ENCODE measurements at places on chromosomes 16 and 17. TPM values are rescaled to one million over a fixed set of nuclear protein-coding genes. Genes with fewer than 3 reads are reported as not detected.
A peak's percentile ranks its signal among the peaks of the same experiment; 100 is the strongest.

GRCh38 chr16:3728424-3729160 lies 11.3 kb upstream of the TRAP1 start:
- H3K27me3 ChIP-seq: peaks cover 29% of the 10 kb centered on the region
- H3K36me3 ChIP-seq: peaks cover 5% of the 10 kb centered on the region
- peak overlapping the region; percentile 98 for H3K27ac ChIP-seq
- peaks cover 37% of the 10 kb centered on the region for H3K4me1 ChIP-seq

GRCh38 chr17:60327134-60327900 lies 64.6 kb downstream of the USP32 start:
- peaks cover 6% of the 10 kb centered on the region for H3K4me1 ChIP-seq
- H3K36me3 ChIP-seq: peaks cover 4% of the 10 kb centered on the region
- peak; percentile 23 for DNase-seq
- peak overlapping the region; percentile 24 for H3K27ac ChIP-seq
- H3K4me3 ChIP-seq: peak overlapping the region; percentile 67

DNA sequence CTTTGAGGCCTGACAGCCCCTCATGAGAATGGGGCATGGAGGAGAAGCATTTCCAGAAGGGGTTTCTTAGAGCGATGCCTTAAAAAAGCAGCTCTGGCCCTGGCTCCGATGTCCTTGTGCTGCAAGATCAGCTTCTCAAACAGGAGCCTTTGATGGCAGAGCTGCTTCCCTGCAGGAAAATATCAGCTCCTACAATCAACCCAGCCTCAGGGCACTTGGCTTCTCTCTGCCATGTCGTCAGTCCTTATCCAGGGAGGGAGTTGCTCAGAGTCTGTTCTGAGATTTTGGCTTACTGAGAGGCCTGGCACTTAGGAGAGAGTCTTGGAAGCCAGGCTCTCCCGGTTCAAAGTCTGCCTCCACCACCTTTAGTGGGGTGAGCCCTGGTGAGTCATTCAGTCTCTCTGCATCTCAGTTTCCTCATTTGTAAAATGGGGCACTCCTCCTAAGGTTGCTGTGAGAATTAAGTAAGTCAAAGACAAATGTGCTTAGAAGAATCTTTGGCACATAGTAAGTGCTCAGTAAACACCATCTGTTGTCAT lies 184.4 kb downstream of the HAPSTR1 start:
- H3K4me3 ChIP-seq: no peak overlapping the region
- no peaks in the 10 kb centered on the region for H3K36me3 ChIP-seq
- no peak for DNase-seq
- H3K4me1 ChIP-seq: no peaks in the 10 kb centered on the region
- H3K27ac ChIP-seq: no peak overlapping the region

GRCh38 chr16:52090080-52090479 lies 456.9 kb downstream of the TOX3 start:
- H3K27ac ChIP-seq: peak overlapping the region; percentile 90
- H3K27me3 ChIP-seq: peaks cover 2% of the 10 kb centered on the region
- no peak overlapping the region for H3K4me3 ChIP-seq

GRCh38 chr17:1485423-1486376 lies 6.8 kb downstream of the MYO1C start:
- no peak overlapping the region for H3K27ac ChIP-seq
- H3K27me3 ChIP-seq: peaks cover 11% of the 10 kb centered on the region
- H3K36me3 ChIP-seq: peaks cover 5% of the 10 kb centered on the region
- peak; percentile 57 for DNase-seq
- H3K4me1 ChIP-seq: peaks cover 16% of the 10 kb centered on the region

Gene CD7
- 0.27 TPM for total RNA-seq

- no peak overlapping the region for H3K4me3 ChIP-seq
- peaks cover 4% of the 10 kb centered on the region for H3K36me3 ChIP-seq
- DNase-seq: no peak
- H3K4me1 ChIP-seq: peaks cover 15% of the 10 kb centered on the region
Observed at GRCh38 chr16:12646490-12647274, 157.0 kb downstream of the CPPED1 start.

DNA sequence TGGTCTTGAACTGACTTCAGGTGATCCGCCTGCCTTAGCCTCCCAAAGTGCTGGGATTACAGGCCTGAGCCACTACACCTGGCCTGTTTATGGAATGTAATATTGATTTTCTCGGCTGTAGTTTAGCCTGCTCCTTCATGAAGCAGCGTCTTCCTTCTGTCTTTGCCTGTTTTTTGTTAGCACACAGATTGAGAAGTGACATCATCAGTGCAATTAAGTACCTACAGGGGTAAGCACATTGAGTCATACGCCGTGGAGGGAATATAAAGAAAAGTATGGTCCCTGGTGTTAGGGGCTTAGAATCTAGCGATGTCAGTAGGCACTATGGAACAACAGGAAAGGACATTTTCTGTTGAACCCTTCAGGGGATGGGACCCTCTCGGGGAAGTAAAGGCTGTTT lies 48.7 kb upstream of the SEC14L1 start:
- H3K4me1 ChIP-seq: peaks cover 2% of the 10 kb centered on the region
- no peak overlapping the region for H3K27ac ChIP-seq
- no peak overlapping the region for H3K4me3 ChIP-seq
- peaks cover 2% of the 10 kb centered on the region for H3K27me3 ChIP-seq
- no peaks in the 10 kb centered on the region for H3K36me3 ChIP-seq

Gene TBC1D24
- 58.4 TPM for total RNA-seq

Gene PLEKHH3
- 40.6 TPM for total RNA-seq
